A549 treated with CORT108297 at 1 μM for 4 hours (cell line): ENCODE measurements at places on chromosomes 1 and 21. TPM values are rescaled to one million over a fixed set of nuclear protein-coding genes. Genes with fewer than 3 reads are reported as not detected.

LRRC42 gene
- 25.4 to 27.9 TPM (median 27.3 TPM) in 5 replicates for total RNA-seq

PAPPA2 gene
- total RNA-seq, result 0.01 to 0.02 TPM (median 0.01 TPM) in 4 of 5 replicates, not detected in the other

SPATA46 gene
- total RNA-seq, result not detected in 5 replicates

ASTN1 gene
- total RNA-seq, result not detected in 5 replicates

SGIP1 gene
- total RNA-seq, result not detected in 5 replicates

TMPRSS3 gene
- 0.14 to 0.42 TPM (median 0.19 TPM) in 5 replicates for total RNA-seq

SPATA17 gene
- total RNA-seq, result 2.0 to 2.8 TPM (median 2.7 TPM) in 5 replicates

C4BPB gene
- total RNA-seq, result 1.4 to 1.8 TPM (median 1.6 TPM) in 5 replicates

EVA1B gene
- 10.5 to 24.4 TPM (median 21.8 TPM) in 5 replicates for total RNA-seq

CREB3L4 gene
- 8.5 to 12.4 TPM (median 10.3 TPM) in 5 replicates for total RNA-seq

GOLT1A gene
- total RNA-seq, result 3.8 to 6.9 TPM (median 4.5 TPM) in 5 replicates

PKLR gene
- total RNA-seq, result 0.05 TPM in 1 of 5 replicates, not detected in the others

NUP210L gene
- total RNA-seq, result not detected in 5 replicates

SERTAD4 gene
- total RNA-seq, result 0.67 to 0.92 TPM (median 0.78 TPM) in 5 replicates

MCOLN2 gene
- 2.0 to 2.9 TPM (median 2.5 TPM) in 5 replicates for total RNA-seq

HCN3 gene
- total RNA-seq, result 3.9 to 6.1 TPM (median 5.1 TPM) in 5 replicates

SAMSN1 gene
- not detected in 5 replicates for total RNA-seq

KCNQ4 gene
- total RNA-seq, result 0.13 to 0.24 TPM (median 0.22 TPM) in 5 replicates

DNASE2B gene
- not detected in 5 replicates for total RNA-seq

FAM72B gene
- 6.0 to 8.0 TPM (median 6.8 TPM) in 5 replicates for total RNA-seq

ANKRD65 gene
- 0.04 to 0.07 TPM (median 0.06 TPM) in 4 of 5 replicates, not detected in the other for total RNA-seq

TMEM59 gene
- total RNA-seq, result 113 to 131 TPM (median 121 TPM) in 5 replicates

OR2L2 gene
- not detected in 5 replicates for total RNA-seq

RAB7B gene
- 1.0 to 2.8 TPM (median 1.7 TPM) in 5 replicates for total RNA-seq

CELA3A gene
- total RNA-seq, result not detected in 5 replicates

THBS3 gene
- total RNA-seq, result 6.6 to 10.6 TPM (median 9.6 TPM) in 5 replicates

DENND2C gene
- 0.29 to 0.57 TPM (median 0.39 TPM) in 5 replicates for total RNA-seq

CCDC30 gene
- total RNA-seq, result 0.39 to 0.68 TPM (median 0.59 TPM) in 5 replicates

SORT1 gene
- 3.1 to 4.5 TPM (median 3.3 TPM) in 5 replicates for total RNA-seq

HRNR gene
- not detected in 5 replicates for total RNA-seq

FCER1G gene
- 0.16 to 0.36 TPM in 2 of 5 replicates, not detected in the others for total RNA-seq

CD2 gene
- not detected in 5 replicates for total RNA-seq

DCST1 gene
- 0.07 to 0.08 TPM in 2 of 5 replicates, not detected in the others for total RNA-seq

RNU1-2 gene
- 11.7 TPM in 1 of 5 replicates, not detected in the others for total RNA-seq

TACSTD2 gene
- total RNA-seq, result not detected in 5 replicates

CA6 gene
- total RNA-seq, result not detected in 5 replicates

ANGPTL1 gene
- 0.09 TPM in 1 of 5 replicates, not detected in the others for total RNA-seq

GLIS1 gene
- total RNA-seq, result 0.05 to 0.08 TPM (median 0.07 TPM) in 3 of 5 replicates, not detected in the others

CD1B gene
- not detected in 5 replicates for total RNA-seq

PAQR6 gene
- 2.0 to 4.9 TPM (median 4.5 TPM) in 5 replicates for total RNA-seq

RASSF5 gene
- total RNA-seq, result 1.1 to 1.4 TPM (median 1.2 TPM) in 5 replicates

FNBP1L gene
- total RNA-seq, result 13.7 to 22.8 TPM (median 20.3 TPM) in 5 replicates

PLPPR4 gene
- 0.02 TPM in 1 of 5 replicates, not detected in the others for total RNA-seq

ESRRG gene
- not detected in 5 replicates for total RNA-seq

OR2T35 gene
- total RNA-seq, result not detected in 5 replicates

KCNJ15 gene
- total RNA-seq, result 0.07 to 0.43 TPM (median 0.17 TPM) in 5 replicates

C1QA gene
- not detected in 5 replicates for total RNA-seq

WNT2B gene
- 0.18 to 0.38 TPM (median 0.32 TPM) in 5 replicates for total RNA-seq

KCNA2 gene
- total RNA-seq, result 0.02 to 0.13 TPM (median 0.02 TPM) in 5 replicates

KCNT2 gene
- 0.03 to 0.09 TPM (median 0.07 TPM) in 4 of 5 replicates, not detected in the other for total RNA-seq

PRDM16 gene
- total RNA-seq, result 0.05 to 0.32 TPM (median 0.14 TPM) in 5 replicates

FAM72C gene
- 4.3 to 7.1 TPM (median 5.5 TPM) in 5 replicates for total RNA-seq

CASQ2 gene
- total RNA-seq, result not detected in 5 replicates

SPRR2G gene
- total RNA-seq, result not detected in 5 replicates

CD5L gene
- total RNA-seq, result not detected in 5 replicates

ANKRD35 gene
- total RNA-seq, result not detected in 5 replicates

MASP2 gene
- total RNA-seq, result 0.09 to 0.53 TPM (median 0.16 TPM) in 4 of 5 replicates, not detected in the other
